Renal pelvis (tissue), 12 donors: ENCODE measurements at places on chromosomes 6 and 20. TPM values are rescaled to one million over a fixed set of nuclear protein-coding genes. Genes with fewer than 3 reads are reported as not detected.

Gene ZNF322
- 36.6 TPM for polyA plus RNA-seq

Gene FLRT3
- polyA plus RNA-seq, result 173 TPM

Gene SOX4
- 136 TPM for polyA plus RNA-seq

Gene KIF6
- 3.9 TPM for polyA plus RNA-seq

Gene CALHM5
- 3.5 TPM for polyA plus RNA-seq

Gene WFDC9
- not detected for polyA plus RNA-seq

Gene RNF182
- 4.1 TPM for polyA plus RNA-seq

Gene F13A1
- 15.6 TPM for polyA plus RNA-seq

Gene VSTM2L
- 2.1 TPM for polyA plus RNA-seq

Gene WFDC12
- not detected for polyA plus RNA-seq

GRCh38 chr6:21750575-21750974 is 157.0 kb downstream of the SOX4 start:
- DNase-seq, result no peak

- DNase-seq, result no peak
Observed at GRCh38 chr6:104940893-104941728, 15.8 kb upstream of the LIN28B start.

- no peak for DNase-seq
Observed at GRCh38 chr20:18284805-18285533, 3.4 kb upstream of the ZNF133 start.

DNA sequence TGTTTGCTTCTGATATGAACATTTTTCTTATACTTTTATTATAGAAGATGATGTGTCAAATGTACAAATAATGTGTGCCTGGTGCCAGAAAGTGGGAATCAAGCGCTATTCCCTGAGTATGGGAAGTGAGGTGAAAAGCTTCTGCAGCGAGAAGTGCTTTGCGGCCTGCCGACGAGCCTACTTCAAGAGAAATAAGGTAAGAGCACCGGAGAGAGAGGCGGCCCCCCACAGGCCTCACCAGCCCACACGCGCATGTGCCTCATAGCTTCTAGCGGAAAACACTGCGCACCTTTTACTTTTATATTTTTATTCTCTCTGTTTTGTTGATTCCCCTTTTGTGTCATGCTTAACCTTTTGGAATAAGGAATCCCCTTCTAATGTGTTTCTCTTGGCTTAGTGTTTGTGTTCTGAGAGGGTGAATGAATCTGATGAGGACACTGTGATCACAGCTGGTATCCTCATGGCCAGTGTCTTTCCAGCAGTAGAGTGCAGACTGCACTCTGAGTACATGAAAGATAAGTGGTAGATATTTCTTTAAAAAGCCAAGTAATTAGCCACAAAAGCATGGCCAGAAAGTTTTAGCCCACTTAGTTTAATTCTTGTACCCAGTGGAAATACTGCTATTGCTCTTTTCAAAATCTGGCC is 43.6 kb downstream of the SOBP start:
- DNase-seq, result no peak

DNA sequence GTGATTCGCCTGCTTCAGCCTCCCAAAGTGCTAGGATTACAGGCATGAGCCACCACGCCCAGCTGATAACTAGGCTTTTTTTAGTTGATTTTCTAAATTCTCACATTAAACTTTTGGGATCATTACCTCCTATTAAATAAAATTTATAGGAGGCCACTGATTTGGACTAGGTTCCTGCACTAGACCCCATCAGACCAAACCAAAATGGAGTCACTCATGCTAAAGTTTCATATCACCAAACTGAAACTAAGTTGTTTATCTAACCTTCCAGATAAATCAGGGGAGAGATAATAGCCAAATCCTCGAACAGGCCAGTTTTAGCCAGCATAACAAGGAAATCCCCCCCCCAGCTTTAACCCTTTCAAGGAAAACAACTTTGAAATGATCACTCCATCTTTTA is 98.4 kb upstream of the SLC22A16 start:
- DNase-seq, result no peak

DNA sequence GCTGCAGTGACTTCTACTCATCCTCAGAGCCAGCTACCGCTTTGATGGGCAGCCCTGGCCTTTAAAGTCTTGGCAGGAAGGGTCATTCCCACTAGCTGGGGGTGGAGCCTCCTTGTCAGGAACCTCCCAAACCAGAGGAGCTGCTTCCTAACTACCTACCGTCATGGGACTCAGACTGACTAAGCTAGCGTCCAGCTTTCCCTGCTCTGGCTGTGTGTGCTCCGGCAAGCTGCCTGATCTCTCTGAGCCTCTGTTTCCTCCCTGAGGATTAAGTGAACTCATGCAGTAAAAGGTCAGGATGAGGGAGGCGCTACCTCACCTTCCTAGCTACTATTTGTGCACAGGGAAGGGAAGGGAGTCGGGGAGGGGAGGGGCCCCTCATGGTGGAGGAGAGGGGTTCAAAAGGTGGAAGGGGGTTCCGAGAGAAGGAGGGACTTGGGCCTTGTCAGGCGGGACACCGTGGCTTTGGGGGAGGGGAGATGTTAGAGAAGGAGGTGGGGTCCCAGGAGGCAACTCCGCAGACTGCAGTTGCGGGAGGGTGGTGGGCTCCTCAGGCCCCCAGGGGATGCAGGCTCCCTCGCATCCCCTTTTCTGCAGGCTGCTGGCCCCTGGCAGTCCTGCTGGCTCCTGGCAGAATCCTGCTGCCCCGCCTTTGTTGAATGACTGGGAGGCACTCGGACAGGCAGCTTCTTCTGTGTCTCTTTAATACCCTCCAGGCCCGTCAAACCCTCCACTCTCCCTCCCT is 9.8 kb downstream of the DUSP15 start:
- DNase-seq, result no peak

GRCh38 chr20:62523473-62524203 is 47.8 kb upstream of the GATA5 start:
- DNase-seq, result no peak

DNA sequence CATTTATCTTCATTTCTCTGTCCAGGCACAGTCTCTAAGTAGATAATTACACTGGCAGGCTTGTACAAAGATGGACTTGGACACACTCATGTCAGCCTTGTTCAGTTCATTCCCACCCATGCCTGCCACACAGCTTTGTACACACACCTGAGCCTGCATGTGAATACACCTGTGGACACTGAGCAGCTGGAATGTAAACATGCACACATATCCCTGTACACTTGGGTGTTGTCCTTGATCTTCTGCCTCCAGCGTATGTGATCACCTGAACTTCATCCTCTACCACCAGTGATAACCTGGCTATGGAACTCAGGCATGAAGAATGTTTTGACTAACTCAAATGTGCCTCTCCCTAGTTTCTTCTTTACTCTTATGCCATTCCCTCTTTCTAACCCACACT is 190.6 kb downstream of the DHX35 start:
- no peak for DNase-seq

DNA sequence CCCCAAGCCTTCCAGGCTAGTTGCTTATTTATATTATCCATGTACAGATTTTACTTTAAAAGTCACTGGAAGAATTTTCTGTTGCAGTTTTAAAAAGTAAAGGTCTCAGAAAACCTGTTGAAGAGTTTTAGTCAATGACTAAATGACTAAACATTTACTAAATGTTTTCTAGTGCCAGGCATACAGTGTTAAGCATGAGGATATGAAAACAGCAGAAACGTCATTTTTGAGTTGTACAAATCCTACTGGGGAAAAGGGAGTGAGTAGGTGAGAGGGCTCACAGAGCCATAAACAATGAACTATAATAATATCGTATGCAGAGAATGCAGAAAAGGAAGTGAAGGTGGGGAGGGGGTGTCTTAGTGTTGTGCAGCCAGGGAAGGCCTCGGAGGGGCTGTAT is 66.3 kb downstream of the MAN1A1 start:
- DNase-seq, result no peak

DNA sequence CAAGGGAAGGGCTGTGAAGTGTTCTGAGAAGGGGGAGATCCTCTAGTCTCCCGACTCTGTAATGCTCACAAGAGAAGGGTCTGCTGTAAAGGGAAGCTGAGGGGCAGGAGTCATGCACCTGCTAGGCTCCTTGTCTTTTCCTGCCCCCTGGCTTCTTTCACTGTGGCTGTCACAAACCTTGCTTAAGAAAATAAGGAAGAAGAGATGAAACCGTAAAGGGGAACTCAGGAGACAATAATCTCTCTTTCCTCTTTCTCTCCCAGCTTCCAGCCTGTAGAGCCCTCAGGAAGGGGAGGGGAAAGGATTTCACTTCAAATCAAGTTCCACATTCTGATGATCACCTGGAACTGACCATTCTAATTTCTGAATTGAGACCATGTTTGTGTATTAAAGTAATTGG is 26.3 kb downstream of the SLC13A3 start:
- no peak for DNase-seq

GRCh38 chr6:149229096-149229495 is 88.4 kb upstream of the TAB2 start:
- no peak for DNase-seq

GRCh38 chr6:167703781-167704180 is 122.9 kb upstream of the AFDN start:
- no peak for DNase-seq

DNA sequence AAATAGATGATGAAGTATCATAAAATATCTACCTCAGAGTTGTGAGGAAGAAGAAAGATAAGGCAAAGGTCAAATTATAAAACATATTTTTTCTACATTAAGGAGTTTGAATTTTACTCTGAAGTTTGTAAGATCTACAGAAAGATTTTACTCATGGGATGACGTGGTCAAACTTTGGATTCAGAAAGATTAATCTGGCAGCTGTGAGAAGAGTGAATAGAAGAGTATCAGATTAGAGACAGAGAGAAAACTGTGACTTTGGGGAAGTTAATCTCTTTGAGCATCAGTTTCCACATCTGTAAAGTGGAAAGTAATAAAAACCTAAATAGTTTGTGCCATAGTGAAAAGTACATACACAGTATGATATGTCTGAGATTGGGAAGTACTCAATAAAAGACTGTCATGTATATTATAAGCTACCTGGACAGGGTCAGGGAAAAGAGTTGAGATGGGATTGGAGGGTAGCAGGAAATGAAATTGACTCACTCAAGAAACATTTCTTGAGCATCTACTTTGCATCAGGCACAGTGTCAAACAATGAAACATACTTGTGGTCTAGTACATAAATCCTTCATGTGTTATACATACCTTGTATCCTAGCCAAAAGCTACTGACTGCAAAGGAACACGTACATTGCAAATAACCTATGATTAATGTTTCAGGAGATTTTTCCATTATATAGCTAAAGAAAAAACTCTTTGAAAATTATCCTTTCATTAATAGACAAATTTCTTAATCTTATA is 222.1 kb downstream of the TMEM200A start:
- no peak for DNase-seq

- no peak for DNase-seq
Observed at GRCh38 chr20:62737271-62737811, 28.7 kb downstream of the NTSR1 start.

GRCh38 chr20:53488775-53489272 is 104.8 kb downstream of the ZNF217 start:
- DNase-seq, result no peak

GRCh38 chr6:130781557-130781956 is 45.6 kb upstream of the SMLR1 start:
- DNase-seq, result no peak

DNA sequence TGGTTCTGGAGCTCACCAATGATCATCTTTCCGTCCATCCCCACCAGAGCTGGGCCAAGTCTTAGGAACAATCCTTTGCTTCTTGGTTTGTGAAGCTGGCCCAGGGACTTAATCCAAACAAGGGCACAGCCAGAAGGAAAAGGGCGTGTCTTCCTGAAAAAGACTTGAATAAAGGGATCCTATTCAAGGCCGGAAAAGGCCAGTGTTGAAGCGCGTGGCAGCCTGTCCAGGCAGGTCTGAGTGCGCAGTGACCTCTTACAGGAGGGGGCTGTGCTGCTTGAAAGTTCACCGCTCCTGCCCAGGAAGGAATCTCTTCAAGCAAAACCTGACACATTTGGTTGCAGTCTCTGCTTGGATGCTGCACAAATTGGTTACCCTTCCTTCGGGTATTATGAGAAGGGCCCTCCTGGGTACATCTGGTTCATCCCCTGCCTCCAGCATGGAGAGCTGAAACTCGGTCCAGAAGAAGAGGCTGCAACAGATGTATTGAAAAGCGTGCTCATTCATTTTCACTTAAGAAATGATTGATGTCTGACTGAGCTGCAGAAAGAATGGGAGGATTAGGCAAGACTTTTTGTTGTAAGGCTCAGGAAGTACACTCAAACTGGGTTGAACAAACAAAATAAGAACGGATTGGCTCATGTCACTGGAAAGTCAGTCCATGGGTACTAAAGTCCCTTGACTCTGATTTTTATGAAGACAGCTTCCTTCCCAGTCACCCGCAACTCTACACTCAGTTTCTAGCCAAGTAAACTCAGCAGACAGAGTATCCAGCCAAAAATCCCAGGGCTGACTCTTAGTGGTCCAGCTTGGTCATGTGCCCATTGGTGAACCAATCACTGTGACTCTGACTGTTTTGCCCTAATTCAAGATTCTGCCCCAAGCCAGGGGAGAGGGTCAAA is 136.3 kb downstream of the TFAP2C start:
- DNase-seq, result no peak

GRCh38 chr20:38799203-38799602 is 6.3 kb upstream of the PPP1R16B start:
- DNase-seq, result no peak

GRCh38 chr6:43817192-43817591 is 47.2 kb downstream of the VEGFA start:
- no peak for DNase-seq

DNA sequence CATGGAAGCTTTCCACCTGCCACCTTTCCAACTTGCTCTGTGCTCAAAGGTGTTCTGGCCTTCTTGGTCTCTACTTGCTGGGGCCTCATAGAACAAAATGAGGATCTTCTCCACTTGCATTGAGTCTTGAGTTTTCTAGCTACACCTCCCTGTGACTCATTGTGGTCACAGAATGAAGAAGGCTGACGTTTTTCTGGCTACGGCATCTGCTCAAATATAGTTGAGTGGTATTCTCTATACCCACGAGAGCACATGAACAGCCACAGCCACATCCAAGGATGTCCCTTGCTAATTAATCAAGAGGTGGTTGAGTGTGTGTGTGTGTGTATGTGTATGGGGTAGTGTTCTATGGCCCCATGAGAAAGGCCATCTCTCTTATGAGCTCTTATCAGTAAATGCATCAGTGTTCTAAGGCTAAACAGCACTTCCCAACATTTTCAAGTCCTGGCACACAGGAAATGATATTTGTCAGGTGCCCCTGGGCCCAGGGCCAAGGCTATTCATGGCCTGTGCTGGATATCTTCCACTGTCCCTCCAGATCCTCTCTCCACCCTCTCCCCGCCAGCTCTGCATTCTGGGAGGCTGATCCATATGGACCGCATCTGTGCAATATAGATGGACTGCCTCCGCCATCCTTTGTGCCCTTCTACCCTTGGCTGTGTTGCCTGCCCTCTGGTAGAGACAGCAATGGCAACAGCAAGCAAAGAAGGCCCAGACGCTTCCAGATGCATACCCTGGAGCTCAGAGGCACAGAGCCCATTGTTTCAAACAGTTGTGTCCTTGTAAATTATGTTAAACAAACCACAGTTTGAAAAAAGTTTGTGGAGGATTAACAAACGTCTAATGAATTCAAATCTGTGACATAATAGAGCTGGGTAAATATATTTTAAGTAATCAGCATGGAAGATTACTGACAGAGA is 150.2 kb downstream of the LRFN2 start:
- DNase-seq, result no peak
